Memory B cell (primary cell): ENCODE measurements at places on chromosomes 2 and 18.
A peak's percentile ranks its signal among the peaks of the same experiment; 100 is the strongest.

DNA sequence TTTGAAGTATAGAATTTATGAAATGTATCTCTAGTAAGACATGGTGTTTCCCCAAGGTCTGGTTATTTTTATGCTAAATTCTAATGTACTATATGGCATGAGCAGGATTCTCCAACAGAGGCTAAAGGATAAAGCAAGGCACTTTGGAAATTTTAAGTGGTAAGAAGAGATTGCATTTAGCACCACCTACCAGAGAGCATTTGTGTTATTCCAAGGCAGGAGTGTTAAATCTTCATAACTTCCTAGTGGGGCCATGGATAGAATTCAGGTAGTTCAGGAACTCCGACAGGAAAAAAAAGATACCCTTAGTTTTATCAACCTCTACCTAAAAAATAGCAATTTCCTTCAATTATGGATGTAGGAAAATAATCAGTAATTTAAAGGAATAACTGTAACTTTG is 497.4 kb upstream of the CRIM1 start:
- H3K4me3 ChIP-seq, result no peak overlapping the region
- DNase-seq, result no peak
- peaks cover 1% of the 10 kb centered on the region for H3K27me3 ChIP-seq
- no peaks in the 10 kb centered on the region for H3K4me1 ChIP-seq
- H3K27ac ChIP-seq, result no peak overlapping the region

DNA sequence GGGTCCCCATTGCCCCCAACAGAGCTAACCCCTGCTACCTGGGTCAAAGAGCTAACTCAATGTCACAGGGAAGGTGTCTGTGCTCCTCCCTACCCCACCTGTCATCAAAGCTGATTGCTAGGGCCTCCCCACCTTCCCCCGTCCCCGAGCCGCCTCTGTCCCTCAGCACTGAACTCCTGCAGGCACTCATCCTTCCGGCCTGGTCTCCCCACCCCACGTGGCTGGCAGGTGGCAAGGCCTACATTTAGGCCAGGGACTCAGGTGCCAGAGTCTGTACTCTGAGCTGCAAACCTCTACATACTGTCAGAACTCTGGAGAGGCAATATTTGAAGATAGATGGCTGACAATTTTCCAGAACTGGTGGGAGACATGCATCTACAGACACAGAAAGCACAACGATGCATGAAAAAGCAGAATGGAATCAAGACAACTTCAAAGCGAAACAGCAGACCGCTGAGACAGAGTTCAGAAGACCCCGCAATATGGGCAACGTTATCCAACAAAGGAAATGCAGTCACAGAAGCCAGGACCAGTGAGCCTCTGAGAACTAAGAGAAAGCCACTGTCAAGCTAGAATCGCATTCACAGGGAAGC is 195.8 kb downstream of the HDAC4 start:
- peaks cover 7% of the 10 kb centered on the region for H3K4me1 ChIP-seq
- no peak overlapping the region for H3K27ac ChIP-seq
- no peaks in the 10 kb centered on the region for H3K27me3 ChIP-seq
- H3K36me3 ChIP-seq, result peaks cover 4% of the 10 kb centered on the region
- DNase-seq, result no peak

- H3K36me3 ChIP-seq, result peaks cover 3% of the 10 kb centered on the region
- H3K4me1 ChIP-seq, result no peaks in the 10 kb centered on the region
- no peak overlapping the region for H3K4me3 ChIP-seq
- H3K27ac ChIP-seq, result no peak overlapping the region
- DNase-seq, result no peak
- H3K27me3 ChIP-seq, result peaks cover 4% of the 10 kb centered on the region
Measured at GRCh38 chr2:207182911-207183310, 17.2 kb upstream of the KLF7 start.

DNA sequence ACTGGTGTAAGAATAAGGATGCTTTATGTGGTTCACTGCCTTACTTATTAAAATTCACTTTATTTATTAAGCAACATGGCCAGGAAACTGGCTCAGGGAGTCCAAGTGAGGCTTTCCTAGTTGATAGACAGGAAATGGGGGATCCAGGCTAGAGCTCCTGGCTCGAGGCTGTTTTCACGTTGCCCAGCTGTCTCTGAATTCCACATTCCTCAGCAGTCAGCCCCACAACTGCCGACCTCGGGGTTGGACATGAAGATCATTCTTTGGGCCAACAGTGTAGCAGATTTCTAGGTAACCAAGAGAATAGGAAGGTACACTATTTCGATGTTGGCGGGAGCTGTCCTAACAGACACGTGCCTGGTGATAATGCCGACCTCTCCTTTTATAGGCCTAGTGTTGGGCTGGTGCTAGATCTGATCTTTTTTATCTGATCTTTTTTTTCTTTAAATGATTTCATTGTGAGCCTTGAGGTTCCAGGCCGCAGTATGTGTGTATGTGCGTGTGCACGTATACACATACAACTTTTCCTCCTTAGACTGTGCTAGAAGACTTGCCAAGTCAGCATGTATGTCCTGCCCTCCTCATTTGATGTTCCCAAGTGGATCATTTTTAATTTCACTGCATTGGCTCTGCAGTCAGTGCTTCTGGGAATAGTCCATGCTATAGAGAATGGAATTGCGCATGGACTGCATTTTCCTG is 103.5 kb downstream of the CABLES1 start:
- H3K36me3 ChIP-seq, result no peaks in the 10 kb centered on the region
- DNase-seq, result no peak
- peaks cover 13% of the 10 kb centered on the region for H3K4me1 ChIP-seq
- peaks cover 4% of the 10 kb centered on the region for H3K27me3 ChIP-seq

- no peak for DNase-seq
- H3K27ac ChIP-seq, result peak overlapping the region; percentile 87
- H3K27me3 ChIP-seq, result no peaks in the 10 kb centered on the region
- H3K4me1 ChIP-seq, result peaks cover 49% of the 10 kb centered on the region
- H3K4me3 ChIP-seq, result no peak overlapping the region
- peaks cover 2% of the 10 kb centered on the region for H3K36me3 ChIP-seq
Measured at GRCh38 chr2:101750688-101751087, 53.2 kb downstream of the MAP4K4 start.
